ENCODE measurements at places on chromosomes 1 and 21.

- peak; percentile 75 for DNase-seq
Observed at GRCh38 chr1:20696397-20697333, 21.1 kb downstream of the KIF17 start.

DNA sequence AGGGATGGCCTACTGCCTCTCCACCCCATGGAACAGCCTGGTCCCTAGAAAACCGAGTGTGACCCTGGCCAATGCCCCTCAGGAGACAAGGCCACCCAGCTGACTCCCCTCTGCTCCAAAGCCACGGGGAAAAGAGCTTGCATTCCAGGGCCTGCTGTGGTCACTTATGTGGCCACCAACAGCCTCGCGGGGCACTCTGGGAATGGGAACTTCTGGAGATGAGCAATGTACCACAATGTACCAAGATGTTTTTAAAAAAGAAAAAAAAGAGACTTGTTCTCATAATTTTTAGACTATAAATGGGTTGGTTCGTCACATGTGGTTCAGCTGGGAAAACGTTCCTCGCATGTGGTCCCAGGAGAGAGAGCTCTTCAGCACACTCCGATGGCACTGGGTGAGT is 62.8 kb downstream of the SLC66A1 start:
- DNase-seq: no peak

- no peak for DNase-seq
Observed at GRCh38 chr1:96981181-96981580, 259.6 kb downstream of the PTBP2 start.

GRCh38 chr1:41776891-41777441 is 141.8 kb downstream of the HIVEP3 start:
- DNase-seq: no peak

DNA sequence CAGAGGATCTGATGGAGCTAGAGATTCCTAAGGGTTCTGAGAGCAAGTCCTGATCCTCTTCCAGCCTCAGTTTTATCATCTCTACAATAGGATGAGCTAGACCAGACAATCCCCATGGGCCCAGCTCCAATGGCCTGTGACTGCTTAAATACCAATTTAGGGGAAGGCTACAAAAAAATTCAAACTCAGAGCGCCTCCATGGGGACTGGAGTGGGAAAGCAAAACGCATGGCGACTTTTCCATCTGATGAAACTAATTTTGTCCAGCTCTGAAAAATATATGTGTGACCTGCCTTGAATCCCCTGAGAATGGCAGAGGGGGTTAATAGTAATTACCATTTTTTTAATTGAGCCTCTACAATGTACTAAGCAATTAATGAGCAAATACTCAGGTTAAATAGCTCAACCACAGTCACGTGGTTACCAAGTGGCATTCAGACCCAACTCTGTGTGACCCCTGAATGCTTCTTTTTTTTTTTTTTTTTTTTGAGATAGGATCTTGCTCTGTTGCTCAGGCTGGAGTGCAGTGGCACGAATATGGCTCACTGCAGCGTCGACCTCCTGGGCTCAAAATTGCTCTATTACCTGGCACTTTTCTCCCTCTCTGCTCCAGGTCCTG is 8.4 kb downstream of the EXTL1 start:
- no peak for DNase-seq

GRCh38 chr1:207349979-207350378 is 28.5 kb downstream of the CD55 start:
- DNase-seq: no peak

GRCh38 chr1:117059334-117059677 is 820 bp upstream of the TTF2 start:
- peak; percentile 81 for DNase-seq

DNA sequence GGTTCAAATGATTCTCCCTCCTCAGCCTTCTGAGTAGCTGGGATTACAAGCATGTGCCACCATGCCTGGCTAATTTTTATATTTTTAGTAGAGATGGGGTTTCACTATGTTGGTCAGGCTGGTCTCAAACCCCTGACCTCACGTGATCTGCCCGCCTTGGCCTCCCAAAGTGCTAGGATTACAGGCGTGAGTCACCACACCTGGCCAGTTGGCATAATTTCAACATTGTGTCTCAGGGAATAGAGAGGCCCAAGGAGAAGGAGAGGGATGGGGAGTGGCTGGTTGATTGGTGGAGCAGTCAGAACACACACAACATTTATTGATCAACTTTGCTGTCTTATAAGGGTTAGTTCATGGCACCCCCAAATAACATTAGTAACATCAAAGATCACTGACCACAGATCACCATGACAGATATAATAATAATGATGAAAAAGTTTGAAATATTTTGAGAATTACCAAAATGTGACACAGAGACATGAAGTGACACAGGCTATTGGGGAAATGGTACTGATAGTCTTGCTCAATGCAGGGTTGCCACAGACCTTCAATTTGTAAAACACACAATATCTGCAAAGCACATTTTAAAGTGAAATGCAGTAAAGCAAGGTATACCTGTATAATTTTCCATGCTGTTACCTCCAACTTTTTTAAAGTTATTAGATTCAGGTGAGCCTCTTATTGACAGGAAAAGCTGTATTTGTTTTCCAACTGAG is 15.8 kb upstream of the CYB5R1 start:
- DNase-seq: no peak

DNA sequence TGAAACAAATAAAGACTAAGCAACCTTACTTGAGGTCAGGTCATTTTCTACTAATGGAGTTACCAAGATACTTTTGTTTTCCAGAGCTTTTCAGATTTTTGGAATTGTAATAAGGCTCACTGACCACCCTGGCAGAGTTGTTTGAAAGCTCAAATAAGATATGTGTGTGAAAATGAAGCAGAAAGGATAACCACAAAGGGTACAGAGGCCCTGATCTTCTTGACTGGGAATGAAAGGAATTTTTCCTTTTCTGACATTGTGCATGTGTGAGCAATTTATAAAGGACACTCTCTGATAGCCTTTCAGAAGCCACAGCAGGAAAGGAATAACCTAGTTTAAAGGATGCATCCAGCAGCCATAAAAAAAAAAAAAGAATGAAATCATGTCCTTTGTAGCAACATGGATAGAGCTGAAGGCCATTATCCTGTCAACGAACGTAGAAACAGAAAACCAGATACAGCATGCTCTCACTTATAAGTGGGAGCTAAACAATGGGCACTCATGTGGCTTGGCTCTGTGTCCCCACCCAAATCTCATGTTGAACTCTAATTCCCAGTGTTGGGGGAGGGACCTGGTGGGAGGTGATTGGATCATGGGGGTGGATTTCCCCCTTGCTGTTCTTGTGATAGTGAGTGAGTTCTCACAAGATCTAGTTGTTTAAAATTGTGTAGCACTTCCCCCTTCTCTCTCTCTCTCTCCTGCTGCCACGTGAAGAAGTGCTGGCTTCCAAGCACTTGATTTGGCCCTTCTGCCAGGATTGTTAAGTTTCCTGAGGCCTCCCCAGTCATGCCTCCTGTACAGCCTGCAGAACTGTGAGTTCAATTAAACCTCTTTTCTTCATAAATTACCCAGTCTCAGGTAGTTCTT is 3.1 kb upstream of the SRP9 start:
- DNase-seq: no peak

GRCh38 chr21:7917729-7918128 is 2603.7 kb upstream of the TPTE start:
- peak; percentile 17 for DNase-seq

DNA sequence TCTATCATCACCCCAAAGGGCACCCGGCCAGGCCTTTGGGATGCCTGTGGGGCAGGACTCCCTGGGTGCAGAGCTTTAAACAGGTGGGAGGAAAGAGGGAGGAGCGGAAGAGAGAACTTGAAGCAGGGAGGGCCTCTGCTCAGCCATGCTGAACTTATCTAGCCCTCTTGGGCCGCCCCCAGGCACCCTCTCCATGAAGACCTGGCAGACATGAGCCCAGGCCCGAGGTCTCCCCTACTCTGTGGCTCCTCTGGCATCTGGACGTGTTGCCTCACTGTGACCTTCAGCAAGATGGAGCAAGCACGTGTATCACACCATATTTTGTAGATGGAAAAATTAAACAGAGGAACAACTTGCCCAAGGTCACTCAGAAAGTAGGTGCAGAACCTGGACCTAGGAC is 711.4 kb downstream of the MATN1 start:
- DNase-seq: no peak

- DNase-seq: no peak
Observed at GRCh38 chr21:23949493-23949892, 1657.8 kb downstream of the MRPL39 start.

GRCh38 chr1:109838838-109839240 is 71.8 kb upstream of the CSF1 start:
- no peak for DNase-seq

- DNase-seq: peak; percentile 88
Observed at GRCh38 chr1:56148326-56149193, 430.8 kb downstream of the PLPP3 start.

GRCh38 chr1:185535621-185536020 is 198.6 kb upstream of the HMCN1 start:
- DNase-seq: no peak

DNA sequence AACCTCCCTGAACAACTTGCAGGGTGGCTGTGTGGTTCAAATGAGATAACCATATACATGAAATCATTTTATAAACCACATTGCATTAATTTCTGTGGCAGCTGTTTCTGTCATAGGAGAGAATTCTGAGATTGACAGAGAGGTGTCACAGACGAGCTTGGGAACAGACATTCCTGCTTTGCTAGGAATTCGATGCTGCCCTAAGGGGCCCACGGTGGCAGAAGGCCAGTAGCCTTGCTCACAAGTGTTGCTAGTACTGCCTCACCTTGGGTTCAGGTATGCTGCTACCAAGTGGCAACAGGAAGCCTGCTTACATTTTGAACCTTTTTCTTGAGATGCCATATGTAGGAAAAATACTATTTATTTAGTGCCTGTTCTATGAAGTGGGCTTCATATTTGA is 13.4 kb downstream of the KCNA10 start:
- DNase-seq: no peak

- DNase-seq: no peak
Observed at GRCh38 chr1:230194525-230194924, 127.5 kb downstream of the GALNT2 start.

- DNase-seq: no peak
Observed at GRCh38 chr1:32392325-32392724, 1.9 kb downstream of the BSDC1 start.

DNA sequence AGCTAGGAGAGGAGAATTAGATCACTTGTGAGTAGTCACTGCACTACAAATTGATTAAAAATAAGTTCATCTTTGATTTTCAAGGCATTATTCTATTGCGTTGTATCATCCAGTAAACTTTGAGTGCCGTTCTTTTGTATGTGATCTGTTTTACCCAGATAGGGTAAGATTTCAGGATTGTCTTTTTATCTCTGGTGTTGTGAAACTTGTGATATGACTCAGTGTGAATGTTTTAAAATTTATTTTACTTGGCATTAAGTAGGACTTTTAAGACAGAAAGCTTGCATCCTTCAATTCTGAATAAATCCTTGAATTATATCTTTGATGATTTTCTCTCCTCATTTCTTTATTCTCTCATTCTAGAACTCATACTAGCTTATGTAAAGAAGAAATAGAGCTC is 93.3 kb upstream of the ADAMTS5 start:
- no peak for DNase-seq

DNA sequence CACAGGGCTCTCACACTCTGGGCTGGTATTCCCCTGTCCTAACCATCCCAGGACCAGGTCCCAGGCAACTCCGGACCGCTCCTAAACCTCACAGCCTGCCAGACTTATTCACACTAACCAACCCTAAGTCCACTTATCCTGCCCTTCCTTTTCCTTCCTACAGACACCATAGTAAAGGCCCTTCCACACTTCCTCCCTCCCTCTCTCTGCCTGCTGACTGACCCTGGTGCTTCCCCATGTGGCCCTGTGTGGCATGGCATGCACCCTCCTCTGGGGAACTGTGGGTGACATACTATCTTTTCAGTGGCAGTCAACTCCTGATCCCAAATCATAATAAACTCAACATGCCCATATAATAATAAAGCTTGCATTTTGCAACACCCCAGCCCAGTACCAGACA is 155.1 kb upstream of the DNAH14 start:
- no peak for DNase-seq

- DNase-seq: peak; percentile 70
Observed at GRCh38 chr1:228161362-228161761, 4.2 kb upstream of the IBA57 start.

- no peak for DNase-seq
Observed at GRCh38 chr1:221527302-221527701, 214.6 kb downstream of the DUSP10 start.

DNA sequence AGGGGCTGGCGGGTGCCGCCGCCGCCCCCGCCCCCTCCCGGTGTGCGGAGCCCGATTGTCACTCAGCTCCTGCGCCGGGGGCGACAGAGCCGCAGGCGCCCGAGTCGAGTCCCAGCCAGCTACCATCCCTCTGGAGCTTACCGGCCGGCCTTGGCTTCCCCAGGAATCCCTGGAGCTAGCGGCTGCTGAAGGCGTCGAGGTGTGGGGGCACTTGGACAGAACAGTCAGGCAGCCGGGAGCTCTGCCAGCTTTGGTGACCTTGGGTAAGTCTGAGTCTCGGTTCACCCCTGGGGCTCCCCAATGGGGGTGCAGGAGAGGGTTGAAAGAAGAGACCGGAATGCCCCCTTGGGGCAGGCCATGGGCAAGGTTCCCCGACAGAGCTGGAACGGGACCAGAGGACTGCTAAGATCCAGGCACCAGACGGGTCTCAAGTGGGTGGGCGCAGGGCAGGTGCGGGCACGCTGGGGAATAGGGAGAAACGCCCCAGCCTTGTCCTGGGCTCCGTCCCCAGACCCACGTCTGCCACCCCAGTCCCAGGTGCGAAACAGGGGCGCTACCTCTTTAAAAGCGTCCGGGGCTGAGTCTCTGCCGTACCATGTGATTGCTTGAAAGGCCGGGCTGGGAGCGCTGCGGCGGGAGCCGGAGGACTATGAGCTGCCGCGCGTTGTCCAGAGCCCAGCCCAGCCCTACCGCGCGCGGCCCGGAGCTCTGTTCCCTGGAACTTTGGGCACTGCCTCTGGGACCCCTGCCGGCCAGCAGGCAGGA is at the start of gene ADORA1:
Gene ADORA1, plus strand, starts transcription at position 61 of the 765 bp plus-strand sequence. CDS start 1,116 bp downstream, outside the sequence.
- peak; percentile 24 for DNase-seq

- DNase-seq: no peak
Observed at GRCh38 chr21:25640202-25640942, 1.3 kb downstream of the JAM2 start.

GRCh38 chr1:91683598-91683951 is 182.9 kb downstream of the CDC7 start:
- DNase-seq: no peak

DNA sequence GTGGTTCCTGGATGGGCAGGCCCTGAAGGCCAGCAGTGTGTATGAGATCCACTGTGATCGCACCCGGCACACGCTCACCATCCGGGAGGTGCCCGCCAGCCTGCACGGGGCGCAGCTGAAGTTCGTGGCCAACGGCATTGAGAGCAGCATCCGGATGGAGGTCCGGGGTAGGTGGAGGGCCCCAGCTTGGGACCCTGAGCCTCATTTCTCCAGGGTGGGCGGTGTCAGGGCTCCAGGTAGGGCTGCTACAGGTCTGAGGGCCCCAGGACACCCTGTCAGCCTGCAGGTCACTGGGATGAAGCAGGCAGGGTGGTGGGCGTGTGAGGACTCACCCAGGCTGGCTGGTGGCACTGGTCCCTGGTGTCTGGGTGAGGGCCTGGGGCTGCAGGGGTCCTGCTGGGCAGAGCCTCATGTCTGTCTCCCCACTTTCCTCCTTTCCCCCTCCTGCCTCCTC is 7.8 kb downstream of the OBSCN start:
- no peak for DNase-seq

- DNase-seq: no peak
Observed at GRCh38 chr1:188599313-188599712, 1770.6 kb downstream of the PLA2G4A start.

GRCh38 chr1:62722796-62723195 is 34.6 kb upstream of the DOCK7 start:
- DNase-seq: no peak
